NCI-H510A treated with DMSO at 0.1 percent for 48 hours (cell line): ENCODE measurements at places on chromosomes 6 and 20.

DNA sequence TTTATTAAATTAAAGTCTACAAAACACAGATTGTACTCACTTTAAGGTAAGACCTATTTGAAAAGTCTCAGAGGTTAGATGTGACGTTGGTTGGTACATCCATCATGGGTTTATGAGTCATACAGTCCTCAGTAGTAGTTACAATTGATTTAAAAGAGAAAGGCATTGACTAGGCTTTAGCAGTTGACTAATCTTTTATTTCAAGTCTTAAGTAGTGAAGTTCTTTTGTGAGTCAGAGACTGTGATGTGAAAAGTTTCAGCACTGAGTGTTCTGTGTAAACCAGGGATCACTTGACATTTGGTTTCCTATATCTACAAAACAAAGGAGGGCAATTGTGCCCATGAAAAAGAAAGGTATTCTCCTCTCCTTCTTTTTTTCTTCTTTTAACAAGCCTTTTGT lies 221.3 kb downstream of the GRIK2 start:
- DNase-seq, result no peak

DNA sequence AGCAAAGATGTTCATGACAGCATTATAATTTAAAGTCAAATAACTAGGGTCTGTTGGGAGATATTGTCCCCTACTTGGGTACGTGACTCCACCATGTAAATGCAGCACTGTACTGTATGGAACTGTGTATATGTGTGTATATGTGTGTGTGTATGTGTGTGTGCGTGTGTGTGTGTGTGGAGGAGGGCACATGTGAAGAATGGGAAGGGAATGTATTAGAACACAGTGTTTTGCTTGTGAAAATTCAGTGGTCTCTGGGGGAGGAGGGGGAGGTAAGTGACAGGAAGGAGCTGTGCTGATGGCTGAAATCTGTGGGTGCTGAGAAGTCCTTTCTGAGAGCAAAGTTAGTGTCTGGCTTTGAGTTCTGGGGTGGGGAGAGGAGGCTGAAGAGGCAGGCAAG lies 23.9 kb upstream of the VEGFA start:
- no peak for DNase-seq

DNA sequence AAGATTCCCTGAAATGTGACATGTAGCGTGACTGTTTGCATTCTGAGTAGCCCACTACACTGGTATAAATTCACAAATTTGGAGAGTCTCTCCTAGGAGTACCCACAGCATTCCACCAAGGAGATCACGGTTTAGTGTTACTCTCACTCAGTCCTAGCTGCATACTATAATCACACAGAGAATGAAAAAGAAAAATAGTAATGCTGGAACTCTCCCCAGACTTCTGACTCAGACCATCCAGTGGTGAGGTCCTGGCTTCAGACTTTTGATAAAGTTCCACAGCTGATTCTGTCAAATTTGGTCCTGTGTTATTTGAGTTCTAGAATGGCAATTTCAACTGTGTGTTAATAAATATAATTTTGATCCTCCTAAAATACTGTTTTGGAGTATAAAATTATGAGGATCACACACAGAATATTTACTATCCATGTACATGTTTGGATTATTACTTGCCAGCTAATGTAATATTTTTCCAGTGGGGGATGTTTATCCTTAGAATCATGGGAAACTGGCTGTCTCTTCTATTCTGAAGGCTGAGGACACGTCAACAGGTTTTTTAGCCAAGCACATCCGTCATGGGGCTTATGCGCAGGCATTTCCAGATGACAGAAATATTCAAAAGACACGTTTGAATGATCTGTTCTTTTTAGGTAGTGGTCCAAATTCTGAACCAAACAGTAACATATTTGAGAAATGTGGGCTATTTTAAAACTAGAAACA lies 5.1 kb upstream of the KIAA0408 start:
- DNase-seq, result no peak

DNA sequence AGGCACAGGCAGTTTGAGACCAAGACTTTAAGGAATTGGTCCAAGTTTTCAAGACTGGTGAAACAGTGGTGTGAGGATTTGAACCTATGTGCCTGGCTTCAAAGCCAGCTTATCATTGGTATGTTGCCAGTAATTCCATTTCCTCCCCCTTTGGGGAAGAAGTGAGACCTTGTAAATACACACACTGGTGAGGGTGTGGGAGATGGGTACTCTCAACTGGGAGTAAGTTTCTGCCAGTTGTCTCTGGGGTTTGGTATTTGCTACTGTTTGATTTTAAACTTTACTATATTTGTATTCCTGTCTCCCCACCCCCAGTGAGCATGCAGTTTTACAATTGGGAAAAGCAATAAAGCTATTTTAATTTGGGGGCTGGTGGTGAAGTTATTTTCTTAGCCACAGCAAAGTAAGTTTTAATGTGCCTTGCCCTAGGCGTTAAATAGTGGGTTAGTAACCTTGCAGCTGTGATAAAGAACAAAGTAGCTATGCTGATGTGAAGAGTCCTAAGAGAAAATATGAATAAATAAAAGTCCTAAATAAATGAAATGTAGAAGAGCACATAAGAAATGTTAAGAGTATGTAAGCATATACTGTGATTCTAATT lies 31.0 kb downstream of the SNX9 start:
- DNase-seq, result no peak

- no peak for DNase-seq
Observed at GRCh38 chr6:97663252-97663651, 380.2 kb upstream of the MMS22L start.

- peak; percentile 89 for DNase-seq
Observed at GRCh38 chr20:10559266-10559665, 114.5 kb downstream of the JAG1 start.

DNA sequence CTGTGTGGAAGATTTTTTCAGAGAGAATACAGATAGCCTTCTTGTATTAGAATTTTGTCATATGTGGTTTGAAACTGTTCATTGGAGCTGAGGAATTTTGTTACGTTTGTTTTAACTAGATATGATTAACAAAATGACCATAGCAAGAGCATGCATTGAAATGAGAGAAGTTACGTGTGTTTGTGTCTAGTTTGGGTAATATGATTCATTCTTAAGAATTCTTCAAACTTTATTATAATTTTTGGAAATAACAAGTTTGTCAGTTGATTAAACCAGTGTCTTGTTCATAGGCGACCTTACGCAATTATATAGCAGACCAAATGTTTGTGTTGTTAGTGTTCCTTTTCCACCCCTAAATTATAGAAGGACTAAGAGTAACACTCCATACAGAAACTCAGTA lies 5.5 kb downstream of the GMNN start:
- no peak for DNase-seq

DNA sequence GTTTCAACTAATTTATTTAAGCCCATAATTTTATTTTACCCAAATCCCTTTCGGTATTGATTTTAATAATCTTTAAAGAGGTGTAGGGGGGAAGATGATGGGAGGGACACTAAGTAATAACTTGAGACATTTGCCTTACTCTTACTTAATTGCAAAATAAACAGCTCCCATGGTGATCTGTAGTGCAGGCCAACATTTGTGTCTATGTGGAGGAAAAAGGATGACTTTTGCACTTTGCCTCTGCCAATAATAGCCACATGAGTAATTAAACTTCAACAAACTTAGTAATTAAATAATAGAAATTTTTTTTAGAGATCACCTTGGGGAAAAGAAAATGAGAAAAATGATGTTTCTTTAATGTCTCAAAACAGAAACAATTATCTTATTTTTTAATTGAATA lies 29.9 kb upstream of the CD2AP start:
- DNase-seq, result no peak

DNA sequence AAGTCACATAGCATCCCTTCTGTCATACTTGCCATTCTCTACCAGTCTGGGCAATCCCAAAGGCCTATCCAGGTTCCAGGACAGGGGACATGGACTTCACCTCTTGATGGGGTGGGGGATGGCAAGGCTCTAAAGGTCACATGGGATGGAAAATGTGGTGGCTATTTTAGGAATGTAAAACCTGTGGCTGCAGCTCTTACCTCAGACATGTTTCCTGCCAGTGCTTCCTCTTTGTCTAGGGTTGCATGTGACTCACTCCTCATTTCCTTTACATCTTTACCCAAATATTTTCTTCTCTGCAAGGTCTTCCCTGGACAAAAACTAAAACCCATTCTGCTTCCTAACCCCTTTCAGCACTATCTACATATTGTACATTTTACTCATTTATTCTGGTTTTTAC lies 135.7 kb downstream of the BTBD3 start:
- DNase-seq, result no peak

GRCh38 chr6:111828809-111829208 lies 44.4 kb downstream of the FYN start:
- DNase-seq, result no peak

- no peak for DNase-seq
Observed at GRCh38 chr6:117205876-117206275, 59.5 kb upstream of the VGLL2 start.

GRCh38 chr6:147103694-147104093 lies 100.5 kb upstream of the STXBP5 start:
- DNase-seq, result no peak

DNA sequence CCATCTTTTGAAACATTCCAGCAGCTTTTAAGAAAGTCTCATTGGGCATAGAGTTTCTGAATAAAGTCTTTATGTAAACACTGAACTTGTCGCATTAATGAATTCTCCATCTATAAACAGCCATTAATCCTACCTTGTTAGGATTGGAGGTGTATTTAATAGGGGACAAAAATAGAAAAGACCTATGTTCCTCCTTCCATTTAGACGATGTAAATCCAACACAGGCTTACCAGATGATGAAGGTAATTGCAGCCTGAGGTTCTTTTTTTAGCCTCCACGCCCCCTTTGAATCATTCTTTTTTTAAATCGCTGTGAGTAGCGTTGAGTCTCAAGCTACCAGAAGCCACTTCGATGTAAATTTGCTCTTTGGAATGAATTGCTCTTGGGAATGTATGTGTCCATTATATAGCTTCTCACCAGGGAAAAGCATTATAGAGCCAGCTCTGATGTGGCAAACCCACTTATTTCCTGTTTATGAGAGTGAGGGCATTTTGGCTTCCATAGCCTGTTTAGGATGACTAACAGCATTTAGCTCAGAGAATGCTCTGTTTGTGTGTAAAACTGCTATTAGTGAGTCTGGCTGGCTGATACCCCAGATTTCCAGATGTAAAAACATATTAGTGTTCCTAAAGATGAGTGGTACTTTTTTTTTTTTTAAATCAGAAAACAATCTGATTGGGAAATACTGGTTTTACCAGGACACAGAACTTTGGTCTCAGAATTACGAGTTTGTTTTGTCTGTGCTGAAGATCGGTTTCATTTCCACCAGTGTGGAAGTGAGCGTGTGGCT lies 74.9 kb upstream of the CLDN20 start:
- DNase-seq, result no peak

- no peak for DNase-seq
Observed at GRCh38 chr6:29948277-29948676, 5.9 kb downstream of the HLA-A start.

GRCh38 chr20:3815703-3816315 lies 4.5 kb upstream of the AP5S1 start:
- DNase-seq, result no peak

DNA sequence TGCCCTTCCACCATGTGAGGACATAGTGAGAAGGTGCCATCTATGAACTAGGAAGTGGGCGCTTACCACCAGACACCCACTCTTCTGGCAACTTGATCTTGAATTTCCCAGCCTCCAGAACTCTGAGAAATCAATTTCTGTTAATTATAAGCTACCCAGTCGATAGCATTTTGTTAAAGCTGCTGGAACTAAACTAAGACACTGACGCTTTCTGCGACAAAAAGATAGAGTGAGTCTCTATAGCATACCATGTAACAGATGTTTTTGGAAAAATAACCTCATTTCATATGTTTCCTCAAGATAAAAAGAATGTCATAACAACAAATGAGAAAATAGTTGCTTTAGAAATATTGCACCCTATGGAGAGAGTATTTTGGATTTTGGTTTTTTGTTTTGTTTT lies 15.4 kb upstream of the SMIM13 start:
- no peak for DNase-seq

GRCh38 chr6:114452785-114453401 lies 110.1 kb upstream of the HS3ST5 start:
- DNase-seq, result peak; percentile 62

DNA sequence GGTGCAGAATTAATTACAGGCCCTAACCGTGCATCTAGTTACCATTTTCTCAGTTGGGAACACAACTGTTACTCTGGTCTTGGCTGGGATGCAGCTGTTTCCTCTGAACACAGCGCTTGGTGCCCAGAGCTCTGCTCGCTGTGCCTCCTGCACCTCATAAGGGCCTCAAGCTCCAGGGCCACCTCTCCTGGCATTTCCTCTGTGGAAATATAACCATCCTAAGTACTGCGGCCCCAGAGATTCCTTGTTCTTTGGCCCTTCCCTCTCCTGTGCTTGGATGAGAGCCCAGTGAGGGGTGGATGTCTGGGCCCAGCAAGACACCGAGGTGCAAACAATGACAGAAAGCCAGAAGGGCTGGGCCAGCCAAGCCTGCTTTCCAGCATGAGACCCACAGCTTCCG lies 169.9 kb upstream of the CST7 start:
- DNase-seq, result no peak

- DNase-seq, result no peak
Observed at GRCh38 chr6:149761438-149761837, 11.9 kb downstream of the PCMT1 start.

DNA sequence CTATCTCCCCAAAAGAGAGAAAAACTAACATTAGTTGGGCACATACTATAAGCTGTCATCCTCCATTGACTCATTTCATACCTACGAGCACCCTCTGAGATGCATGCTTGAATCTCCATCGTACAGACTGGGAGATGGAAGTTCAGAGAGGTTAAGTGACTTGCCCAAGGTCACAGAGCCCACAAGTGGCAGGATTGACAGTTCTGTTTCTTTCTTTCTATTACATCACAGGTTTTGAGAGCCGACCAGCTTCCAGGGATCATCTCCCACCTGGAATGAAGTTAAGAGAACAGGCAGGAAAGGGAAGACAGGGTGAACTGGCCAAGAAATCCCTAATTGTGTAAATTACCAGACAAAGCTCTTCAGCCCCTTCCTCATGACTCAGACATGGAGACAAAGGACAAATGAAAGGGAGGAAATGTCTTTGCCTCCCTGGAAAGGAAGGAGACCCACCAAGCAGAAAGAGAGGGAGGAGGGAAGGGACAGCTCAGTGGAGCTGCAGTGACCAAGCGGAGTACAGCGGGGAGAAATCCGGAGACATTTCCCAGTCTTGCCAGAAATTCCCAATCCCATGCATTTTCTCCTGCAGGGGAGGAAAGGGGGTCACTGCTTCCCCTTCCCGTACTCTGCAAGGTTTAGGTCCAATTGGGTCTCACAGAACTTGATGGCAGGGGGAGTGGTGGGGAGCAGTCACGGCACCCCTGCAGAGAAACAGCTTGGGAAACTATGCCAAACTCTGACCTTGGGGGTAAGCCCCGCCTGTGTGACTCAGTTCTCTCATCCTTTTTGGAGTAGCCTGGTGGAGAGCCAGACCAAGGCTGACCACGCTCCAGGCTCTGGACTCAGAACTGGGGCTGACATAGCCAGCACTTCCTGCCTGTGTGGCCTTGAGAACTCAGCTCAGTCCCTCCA lies 154.3 kb downstream of the ANKRD60 start:
- DNase-seq, result no peak

GRCh38 chr6:169926617-169927417 lies 175.4 kb downstream of the ERMARD start:
- no peak for DNase-seq
